ENCODE measurements at places on chromosomes 5 and 9.

DNA sequence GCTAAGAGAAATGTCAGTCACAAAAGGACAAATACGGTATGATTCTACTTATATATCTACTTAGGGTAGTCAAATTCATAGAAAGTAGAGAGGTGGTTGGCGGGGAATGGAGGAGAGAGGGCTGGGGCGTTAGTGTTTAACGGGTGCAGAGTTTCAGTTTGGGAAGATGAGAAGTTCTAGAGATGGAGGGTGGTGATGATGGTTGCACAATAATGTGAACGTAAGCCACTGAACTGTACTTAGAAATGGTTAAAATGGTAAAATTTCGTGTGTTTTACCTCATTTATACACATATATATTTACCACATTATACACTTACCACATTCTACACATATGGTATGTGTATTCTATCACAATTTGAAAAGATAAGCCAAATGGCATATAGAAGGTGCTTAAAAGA is 35.7 kb downstream of the LSM11 start:
- no peak for DNase-seq

GRCh38 chr5:27639005-27639612 is 600.7 kb upstream of the CDH9 start:
- no peak for DNase-seq

GRCh38 chr5:134097211-134097749 is 17.2 kb upstream of the TCF7 start:
- DNase-seq: no peak

DNA sequence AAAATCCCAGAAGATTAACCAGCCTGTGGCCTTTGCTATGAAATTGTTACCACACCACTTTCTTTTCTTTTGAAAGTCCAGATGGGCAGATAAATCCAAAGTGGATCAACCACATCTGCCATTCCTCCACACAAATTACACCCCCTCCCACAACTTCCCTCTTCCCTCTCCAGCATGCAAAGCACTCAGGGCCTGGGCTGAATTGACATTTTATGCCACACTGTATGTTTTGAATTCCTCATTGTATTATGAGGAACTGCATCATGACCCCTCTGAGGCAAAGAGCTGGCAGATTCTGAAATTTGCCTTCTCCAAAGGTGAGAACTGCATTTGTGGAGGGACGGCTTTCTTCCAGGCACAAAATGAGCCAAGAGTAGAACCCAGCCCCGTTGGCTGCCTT is 589.2 kb upstream of the KLF4 start:
- DNase-seq: no peak

DNA sequence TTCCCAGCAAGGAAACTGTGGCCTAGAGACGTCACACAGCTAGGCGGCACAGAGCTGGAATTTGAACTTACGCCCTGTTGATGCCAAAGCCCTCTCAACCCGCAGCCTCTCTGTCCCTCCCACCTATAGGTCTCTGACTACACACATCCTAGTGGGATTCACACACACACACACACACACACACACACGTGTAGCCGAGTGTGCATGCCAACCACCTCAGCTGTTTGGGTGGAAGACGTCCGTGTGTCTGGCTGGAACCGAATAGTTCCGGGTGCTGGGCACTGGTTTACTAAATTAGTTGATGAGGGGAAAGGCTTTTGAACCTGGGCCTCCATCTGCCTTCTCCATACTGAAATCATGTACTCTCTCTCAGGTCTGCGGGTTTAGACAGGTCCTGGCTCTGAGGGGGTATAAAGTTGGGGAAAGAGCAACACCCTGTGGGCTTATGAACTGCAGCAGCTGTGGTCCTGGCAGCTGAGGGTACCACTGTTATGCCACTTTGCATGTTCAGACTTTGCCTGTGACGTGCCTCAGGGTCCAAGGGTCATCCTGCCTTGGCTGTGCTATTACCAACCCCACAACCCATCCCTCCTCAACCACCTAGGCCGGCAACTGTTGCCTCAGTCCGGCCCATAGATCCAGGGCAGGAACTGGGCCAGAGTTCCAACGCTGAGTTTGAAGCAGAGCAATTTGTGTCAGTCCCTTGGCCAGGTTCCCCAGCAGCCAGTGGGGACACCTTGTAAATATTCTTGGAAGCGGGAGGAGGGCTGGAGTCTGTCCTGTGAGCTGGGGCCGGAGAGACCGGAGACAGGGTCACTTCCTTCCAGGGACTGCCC is 50.5 kb downstream of the PSD2 start:
- no peak for DNase-seq

- no peak for DNase-seq
Observed at GRCh38 chr9:72150661-72151060, 1.4 kb downstream of the GDA start.

DNA sequence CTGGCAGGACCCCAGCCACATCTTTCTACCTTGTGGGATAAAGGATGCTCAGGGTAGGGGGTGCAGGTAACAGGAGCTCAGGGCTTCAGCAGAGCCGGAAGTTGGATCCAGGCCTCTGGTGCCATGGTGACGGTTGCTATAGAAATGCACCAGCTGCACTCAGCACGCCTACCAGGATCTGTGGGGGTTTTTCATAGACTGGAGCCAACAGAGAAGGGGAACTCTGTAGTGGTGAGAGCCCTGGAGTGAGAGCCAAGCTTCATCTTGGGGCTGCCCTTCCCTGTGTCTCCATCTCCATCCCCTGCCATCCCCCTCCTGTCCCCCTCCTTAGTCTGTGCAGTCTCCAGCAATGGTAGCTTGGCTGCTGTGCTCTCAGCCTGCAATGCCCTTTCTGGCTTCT is 27.5 kb upstream of the BOD1 start:
- DNase-seq: no peak

Measured in activated CD4-positive, alpha-beta T cell treated with anti-CD3 and anti-CD28 coated beads, Interleukin-2, amount 50 U/mL, for 48 hours (primary cell).